ENCODE measurements at places on chromosomes 7 and 10.

- DNase-seq: no peak
These were observed 1.2 kb upstream of the C10orf143 start for GRCh38 chr10:130111852-130112180.

DNA sequence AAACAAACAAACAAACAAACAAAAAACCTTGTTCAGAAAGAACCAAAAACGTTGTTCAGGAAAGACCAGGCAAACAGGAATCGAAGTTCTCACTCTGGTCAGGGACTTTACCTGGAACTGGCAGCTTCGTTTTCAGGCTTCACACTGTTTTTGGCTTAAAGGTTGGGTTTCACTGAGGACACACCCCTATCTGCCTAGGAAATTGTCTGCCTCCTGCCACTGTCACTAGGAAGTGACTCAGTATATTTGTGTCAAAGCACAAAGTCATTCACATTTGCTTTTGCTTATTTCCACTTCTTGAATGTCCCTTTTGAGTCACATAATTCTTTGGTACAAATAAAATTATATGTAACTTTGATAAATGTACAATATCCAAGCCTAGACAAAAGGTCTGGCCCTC lies 37.9 kb downstream of the PNLIPRP3 start:
- no peak for DNase-seq

- no peak for DNase-seq
These were observed 31.1 kb upstream of the LEP start for GRCh38 chr7:128210036-128210347.

GRCh38 chr10:67664942-67665341 lies 31.1 kb downstream of the CTNNA3 start:
- no peak for DNase-seq

GRCh38 chr10:132103116-132103910 lies 37.6 kb downstream of the JAKMIP3 start:
- DNase-seq: no peak

DNA sequence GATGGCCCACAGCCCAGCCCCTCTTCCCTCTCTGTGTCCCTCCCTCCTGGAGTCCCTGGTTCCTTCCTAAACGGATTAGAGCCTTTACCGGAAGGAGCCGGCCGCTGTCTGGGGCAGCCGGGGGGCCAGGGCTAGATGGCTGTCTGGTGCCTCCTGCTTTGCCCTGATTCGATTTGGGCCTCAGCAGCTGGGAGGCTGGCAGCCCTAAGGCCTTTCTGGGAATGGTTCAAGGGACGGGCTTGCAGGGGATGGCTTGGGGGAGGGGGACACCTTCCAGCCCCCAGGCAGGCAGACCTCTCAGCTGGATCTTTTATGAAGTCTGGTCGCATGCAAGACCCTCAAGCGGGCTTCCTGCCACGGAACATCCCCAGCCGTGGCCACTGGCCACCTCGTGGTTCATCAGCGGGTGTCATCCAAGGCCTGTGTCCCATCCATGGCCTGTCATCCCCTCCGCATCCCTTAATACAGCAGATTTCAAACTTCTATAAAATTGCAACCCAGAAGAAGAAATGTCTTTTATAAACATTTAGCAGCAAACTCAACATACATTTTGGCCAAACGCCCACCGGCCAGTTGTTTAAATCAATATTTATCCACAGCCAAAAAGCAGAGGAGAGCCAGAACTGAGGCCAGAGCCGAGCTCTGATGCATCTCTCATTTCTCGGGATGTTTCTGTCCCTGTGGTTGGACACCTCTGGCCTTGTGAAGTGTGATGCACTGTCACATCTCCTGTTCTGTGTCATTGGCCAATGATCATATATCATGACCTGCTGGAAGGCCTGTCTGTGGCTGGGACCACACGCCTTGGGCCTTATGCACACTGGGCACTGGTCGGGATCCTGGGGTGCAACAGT lies 52.0 kb downstream of the GTF2IRD1 start:
- no peak for DNase-seq

DNA sequence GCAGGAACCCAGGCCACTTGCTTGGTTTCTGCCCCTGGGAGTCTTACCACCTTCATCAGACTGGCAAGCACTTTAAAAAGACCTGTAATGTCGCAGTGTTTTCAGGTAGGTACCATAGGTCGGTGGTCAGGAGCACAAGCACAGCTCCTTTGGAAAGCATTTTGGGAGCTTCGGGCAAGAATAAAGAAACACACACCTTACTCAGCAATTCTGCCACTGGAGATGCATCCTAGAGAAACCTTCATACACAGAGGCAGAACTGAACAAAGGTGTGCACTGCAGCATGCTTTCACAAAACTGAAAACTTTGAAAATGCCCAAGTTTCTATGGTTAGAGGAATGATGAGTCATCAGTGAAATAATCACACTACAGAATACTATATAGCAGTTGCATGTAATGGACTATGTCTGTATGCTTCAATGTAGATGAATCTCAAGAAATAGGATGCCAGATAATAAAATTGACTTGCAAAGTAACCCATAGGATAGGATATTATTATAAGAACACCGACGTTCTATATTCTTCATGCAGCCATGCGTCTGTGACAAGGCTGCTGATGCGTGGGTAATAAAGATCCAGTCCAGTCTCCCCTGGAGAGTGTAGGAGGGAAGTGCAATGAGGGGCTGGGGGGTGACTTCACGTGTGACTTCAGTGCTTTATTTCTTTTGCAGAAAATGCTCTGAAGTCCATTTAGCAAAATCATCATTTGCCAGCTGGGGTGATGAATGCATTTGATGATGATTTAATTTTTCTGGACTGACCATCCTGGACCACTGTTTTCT lies 309.5 kb downstream of the WDR37 start:
- no peak for DNase-seq

GRCh38 chr7:105934572-105935185 lies 28.4 kb upstream of the CDHR3 start:
- DNase-seq: no peak
